Tibial artery (tissue), 4 donors: ENCODE measurements at places on chromosomes 5 and 9.

DNA sequence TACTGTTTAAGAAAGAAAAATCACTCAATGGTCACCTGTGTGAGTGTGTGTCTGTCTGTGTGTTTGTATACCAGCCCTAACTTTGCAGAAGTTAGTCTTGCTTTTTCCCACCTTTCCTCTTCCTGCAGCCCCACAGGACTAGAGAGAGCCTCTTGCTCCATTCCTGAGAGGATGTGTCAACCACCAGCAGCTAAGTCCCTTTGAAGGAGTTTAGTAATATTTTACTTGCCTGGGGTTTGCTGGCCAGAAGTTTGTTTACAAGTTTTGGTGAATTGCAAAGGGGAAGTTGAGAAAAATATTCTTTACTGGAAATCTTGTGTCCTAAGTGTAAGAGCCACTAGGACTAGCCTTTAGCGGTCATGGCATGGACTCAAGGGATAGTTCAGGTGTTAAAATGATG, 316.2 kb downstream of the BRINP1 start:
- DNase-seq = no peak

- DNase-seq = no peak
These were observed 4.8 kb upstream of the PRKACG start for GRCh38 chr9:69018737-69019136.

DNA sequence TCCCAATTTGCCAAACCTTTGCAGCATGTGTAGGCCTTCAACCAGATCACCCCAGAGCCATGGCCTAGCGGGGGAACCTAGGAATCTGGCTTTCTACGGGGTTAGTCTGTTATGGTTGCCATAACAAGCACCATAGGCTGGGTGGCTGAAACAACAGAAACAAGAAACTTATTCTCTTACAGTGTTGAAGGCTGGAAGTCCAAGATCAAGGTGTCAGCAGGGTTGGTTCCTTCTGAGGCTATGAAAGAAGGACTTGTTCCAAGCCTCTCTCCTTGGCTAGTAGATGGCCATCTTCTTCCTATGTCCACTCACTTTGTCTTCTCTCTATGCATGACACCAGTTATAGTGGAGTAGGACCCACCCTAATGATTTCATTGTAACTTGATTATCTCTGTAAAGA, 6.1 kb downstream of the FGF1 start:
- DNase-seq = no peak

GRCh38 chr9:134959971-134960310, 42.2 kb upstream of the FCN1 start:
- DNase-seq = peak; percentile 45

GRCh38 chr9:116154976-116155697, 1.5 kb downstream of the PAPPA start:
- no peak for DNase-seq

GRCh38 chr9:90972057-90972456, 170.4 kb downstream of the SYK start:
- DNase-seq = no peak

GRCh38 chr5:118126159-118126558, 862.2 kb downstream of the DTWD2 start:
- no peak for DNase-seq

- no peak for DNase-seq
These were observed 124.6 kb downstream of the GNAQ start for GRCh38 chr9:77906991-77907390.

GRCh38 chr5:171906703-171907590, 99.5 kb downstream of the FBXW11 start:
- DNase-seq = no peak

DNA sequence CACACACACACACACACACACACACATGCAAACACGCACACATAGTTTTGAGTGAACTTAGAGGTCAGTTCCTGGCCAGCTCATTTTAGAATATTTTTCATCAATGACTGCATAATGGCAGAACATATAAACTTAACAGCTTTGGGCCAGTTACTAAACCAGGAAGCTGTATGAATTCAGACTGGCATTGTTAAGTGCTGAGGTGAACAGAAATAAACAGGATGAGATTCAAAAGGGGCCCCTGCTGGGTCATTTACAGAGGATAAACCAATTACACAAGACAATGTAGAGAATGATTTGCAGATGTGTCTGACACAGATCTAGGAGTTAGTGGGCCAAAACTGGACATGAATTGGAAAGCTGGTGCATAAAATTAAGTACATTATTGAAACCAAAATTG, 44.6 kb downstream of the MARCHF11 start:
- DNase-seq = no peak

DNA sequence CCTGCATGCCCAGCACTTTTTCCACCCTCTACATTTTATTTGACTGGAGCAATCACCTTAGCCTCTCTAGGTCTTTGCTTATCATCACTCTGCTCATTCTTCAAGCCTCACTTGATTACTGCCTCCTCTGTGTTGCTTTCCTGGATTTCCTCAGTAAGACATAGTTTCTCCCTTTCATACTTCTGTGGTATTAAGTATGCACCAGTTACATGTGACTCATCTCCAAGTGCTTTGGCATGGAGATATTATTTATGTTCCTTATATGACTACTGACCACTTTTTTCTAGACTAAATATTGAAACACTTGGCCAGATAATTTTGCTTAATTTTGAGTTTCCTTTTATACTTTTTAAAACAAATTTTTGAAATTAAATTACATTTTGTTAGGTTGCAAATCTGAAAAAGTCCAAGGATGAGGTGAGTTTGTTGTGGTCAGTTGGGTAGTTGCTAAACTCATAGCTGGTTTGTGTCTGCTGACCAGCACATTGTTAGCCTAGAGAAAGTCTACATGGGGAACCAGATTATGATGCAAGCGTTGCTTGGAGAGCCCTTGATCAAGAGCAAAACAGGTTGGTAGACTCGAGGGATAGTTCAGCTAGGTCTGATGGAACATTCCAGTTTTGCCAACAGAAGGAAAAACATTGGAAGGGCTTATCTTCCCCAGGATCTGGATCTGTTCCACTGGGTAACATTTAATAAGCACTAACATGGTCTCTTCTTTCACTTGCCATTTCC, 140.2 kb downstream of the TMC1 start:
- DNase-seq = no peak

GRCh38 chr9:104606152-104606551, 725 bp upstream of the OR13C2 start:
- DNase-seq = no peak

DNA sequence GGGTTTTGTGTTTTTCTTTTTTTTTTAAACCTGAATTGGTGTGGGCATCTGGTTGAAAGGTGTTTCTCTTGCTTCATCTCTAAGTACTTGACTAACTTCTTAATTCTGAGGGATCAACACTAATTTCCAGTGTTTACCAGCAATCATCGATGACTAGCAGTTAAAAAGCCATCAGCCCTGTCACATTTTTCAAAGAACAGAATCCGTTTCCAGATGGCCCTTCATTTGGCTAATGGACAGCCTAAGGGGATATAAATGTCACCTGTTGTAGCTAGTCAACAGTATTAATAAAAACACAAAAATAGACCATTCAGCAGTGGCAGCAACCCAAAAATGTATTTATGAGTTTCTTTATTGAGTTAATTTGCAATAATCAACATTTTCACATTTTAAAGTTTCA, 1076.5 kb downstream of the MAT2B start:
- DNase-seq = no peak

GRCh38 chr9:10366171-10366779, 246.5 kb downstream of the PTPRD start:
- DNase-seq = no peak

DNA sequence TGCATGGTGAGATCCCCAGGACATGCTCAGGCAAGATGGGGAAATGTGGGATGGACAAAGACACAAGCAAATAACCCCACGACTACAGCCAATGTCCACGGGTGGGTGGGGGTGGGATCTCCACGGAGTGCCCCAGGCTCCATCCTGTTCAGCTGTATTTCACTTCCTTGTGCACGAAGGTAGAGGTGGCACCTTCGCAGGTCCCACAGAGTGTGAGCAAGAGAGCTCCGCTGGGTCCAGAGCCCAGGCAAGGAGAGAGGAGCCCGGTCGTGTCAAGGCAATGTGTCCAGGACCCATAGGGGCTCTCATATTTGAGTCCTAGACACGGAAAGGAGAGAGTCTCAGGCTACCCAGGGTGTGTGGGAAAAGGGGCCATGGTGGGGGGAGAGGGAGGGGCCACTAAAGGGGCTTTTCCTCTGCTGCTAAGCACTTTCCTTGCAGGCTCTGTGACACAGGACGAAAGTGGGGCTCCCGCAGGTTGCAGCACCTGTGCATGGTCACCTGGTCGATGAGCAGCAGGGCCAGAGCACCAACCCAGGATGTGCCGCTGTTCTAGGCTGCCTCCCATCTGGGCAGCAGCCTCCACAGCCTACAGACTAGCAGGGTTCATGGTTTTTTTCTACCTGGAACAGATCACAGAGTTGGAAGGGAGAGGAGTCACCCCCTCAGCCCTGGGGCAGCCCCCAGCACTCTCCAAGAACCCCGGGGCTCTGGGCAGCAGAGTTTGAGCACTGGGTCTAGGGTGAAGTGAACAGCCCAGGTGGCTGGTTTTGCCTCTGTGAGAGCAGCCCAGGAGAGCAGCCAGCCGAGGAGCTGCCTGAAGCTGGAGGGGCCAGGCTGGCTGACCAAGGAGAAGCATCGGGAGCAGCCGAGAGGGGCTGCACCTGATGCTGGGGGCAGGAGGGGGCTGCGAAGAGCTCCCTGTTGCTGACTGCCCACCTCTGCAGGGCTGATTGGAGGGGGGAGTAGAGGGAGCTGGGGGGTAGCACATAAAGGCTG, 100.7 kb upstream of the MVB12B start:
- DNase-seq = no peak
